Stimulated activated naive B cell treated with anti-CD40 and anti-IgM and Interleukin-4, amounts not matched to agents 10 μg/mL and 1 μg/mL and 100 μg/mL, for 72 hours (primary cell): ENCODE measurements at places on chromosomes 12 and 14.

DNA sequence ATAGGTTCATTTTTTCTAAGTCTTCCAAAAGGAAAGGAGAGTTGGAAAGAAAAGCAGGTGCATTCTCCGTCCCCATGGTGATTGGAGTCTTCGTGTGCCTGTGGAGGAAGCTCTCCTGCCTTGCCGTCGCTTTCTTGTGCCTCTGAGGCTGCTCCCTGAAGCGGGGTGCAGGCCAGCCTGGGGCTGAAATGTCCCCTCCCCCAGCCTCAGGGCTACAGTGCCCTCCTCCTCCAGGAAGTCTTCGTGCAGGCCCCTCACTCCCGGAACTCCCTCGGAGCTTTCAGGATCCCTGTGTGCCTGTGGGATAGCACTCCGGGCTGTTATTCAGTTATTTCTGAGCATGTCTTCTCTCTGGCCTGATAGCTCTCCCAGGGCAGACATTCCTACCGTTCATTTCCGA lies 569.2 kb downstream of the VRK1 start:
- DNase-seq: no peak

DNA sequence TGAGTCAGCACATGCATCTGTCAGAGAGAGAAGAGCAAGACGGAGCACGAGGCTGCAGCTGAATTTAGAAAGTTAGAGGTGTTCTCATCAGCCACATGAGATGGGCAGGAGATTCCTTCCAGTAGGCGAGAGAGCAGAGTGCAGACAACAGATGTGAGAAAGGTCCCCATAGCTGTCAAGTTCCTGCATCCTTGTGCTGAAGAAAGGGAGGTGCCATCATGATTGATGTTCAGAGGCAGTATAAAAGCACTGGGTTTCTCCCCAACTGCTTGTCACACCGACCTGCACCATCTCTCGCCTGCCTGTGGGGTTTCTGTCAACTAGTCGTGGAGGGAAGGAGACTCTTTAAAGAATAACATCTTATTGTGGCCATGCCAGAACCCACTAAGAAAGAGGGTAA lies at the start of gene MYBPC1:
Gene MYBPC1, plus strand, starts transcription at position 272 of the 400 bp plus-strand sequence. Its CDS starts 100 bp downstream, at position 372.
- DNase-seq: no peak

- no peak for DNase-seq
These were observed 29.5 kb upstream of the HIGD1C start for GRCh38 chr12:50922820-50923219.

DNA sequence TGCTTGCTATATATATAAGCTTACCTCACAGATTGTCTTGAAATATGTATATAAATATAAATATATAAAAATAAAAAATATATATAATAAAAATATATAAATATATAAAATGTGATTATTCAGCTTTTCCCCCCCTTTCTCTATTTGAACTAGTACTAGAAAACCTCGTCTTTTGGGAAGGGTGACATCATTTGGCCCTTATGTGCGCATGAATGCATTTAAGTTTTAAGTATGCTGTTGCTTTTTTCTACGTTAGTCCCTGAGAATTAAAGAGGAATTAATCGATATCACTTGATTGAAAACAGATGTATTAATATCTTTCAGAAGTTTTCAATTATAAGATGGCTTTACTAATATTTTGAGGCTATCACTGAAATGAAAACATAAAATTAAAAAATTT lies 69.9 kb downstream of the RAD51B start:
- DNase-seq: no peak

- DNase-seq: no peak
These were observed 404.4 kb upstream of the CCDC196 start for GRCh38 chr14:66081594-66082376.

DNA sequence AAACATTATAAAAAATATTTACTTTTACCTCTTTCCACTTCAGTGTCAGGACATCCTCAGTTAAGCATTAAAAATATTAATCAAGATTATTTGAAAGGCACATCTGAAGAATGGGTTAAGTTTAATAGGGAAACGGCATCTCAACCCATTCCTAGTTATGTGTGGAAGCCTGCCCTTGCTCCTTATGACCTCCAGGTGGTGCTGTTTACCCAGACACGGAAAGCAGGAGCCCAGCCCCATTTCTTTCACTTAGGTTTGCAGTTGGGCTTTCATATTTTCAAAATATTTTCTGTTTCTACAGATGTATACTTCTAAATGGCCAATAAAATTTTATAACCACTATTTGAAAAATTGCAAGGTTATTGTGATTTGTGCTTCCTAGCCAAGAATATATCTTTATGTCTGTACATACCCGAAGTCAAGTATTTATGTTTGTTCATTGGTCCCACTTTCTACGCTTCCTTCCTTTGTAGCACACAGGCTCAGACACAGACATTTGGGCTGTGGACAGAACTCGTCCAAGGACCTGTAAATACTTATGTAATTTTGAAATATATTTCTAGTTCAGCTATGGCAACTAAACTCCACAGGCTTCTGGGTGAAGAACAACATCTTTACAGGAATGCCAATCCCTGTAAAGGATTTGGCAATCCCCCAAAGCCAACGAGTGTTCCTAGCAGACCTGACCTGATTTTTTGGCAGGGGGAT lies 247.1 kb downstream of the AKAP6 start:
- peak; percentile 9 for DNase-seq

DNA sequence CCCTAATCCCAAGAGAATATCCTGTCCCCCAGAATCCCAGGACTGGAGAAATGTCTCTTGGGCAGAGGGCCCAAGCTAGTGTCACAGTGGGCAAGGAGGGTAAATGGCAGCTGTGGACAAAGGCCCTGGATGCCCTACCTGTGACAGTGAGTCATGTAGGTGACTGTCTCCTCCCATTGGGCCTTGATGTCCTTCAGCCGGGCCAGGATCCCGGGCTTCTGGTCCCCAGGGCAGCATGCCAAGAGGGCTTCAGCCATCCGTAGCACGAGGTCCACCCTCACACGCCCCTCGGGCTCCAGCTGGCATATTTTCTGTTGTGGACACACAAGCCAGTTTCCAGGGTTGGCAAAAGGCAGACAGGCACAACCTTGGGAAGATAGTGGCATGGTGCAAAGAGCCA lies 48.8 kb downstream of the SYNE3 start:
- DNase-seq: no peak

DNA sequence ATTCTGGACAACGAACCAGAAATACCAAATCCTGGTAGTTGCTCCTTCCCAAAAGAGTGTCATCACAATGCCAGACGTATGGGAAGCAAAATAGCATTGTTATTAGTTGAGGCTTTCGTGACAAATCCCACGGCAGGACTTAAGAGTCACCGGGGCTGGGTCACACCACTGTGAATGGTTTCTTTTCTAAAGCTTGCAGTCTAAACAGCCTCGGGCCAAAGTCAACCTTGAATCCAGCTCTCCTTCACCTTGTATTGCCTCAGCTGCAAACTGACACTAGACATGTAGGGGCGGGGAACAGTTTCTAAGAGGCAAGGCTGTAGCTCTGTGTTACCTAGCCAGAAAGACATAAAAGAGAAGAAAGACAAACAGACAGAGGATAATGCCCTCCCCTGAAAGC lies 734.8 kb downstream of the MED13L start:
- no peak for DNase-seq

GRCh38 chr12:63863658-63864453 lies 19.4 kb downstream of the SRGAP1 start:
- DNase-seq: no peak

DNA sequence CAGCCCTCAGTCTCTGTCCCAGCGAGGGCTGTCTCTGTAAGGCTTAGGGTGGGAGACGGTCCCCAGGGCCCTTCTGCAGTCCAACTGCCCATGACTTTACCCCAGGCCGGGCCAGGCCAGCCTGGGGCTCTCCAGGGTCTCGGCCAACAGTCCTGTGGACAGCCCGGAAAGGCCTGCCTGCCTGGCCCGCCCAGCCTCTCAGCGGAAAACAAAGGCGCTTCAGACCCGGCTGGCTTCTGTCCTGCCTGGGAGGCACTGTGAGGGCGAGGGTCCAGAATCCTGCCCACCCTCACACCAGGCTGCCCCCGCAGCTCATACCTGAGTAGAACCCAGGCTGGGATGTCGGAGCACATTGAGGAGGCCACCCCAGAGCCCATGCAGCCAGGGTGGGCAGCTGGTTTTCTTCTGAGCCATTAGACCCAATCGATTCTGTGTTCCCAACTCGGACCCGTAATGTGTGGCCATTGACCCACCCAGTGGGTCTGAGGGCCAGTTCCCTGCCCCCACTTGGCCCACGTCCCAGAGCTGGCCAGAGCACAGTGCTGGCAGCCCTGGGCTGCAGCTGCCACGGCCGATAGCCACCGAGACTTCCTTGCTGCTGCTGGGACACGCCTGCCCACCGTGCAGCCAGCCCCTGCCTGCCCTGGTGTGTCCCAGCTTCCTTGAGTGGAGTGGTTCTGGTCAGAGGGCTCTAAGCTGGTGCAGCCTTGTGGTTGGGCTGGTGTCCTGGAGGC lies 1.6 kb downstream of the CRIP2 start:
- no peak for DNase-seq

DNA sequence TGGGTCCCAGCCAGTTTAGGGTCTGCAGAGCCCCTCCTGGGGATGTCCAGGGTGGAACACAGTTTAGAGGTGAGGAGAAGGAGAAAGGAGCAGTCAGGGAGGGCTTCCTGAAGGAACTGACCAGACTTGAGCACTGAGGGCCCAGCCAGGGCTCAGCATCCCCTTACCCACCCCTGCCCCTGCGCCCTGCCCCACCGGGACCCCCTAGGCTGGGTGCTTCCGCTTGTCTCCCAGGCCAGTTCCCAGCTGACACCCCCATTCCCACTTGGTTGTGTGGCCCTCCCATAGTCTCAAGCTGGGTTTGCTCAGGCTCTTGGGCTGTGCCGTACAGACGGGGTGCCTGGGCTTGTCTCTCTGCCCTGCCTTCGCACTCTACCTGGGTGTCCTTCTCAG lies 26.3 kb upstream of the KIF26A start:
- DNase-seq: no peak

DNA sequence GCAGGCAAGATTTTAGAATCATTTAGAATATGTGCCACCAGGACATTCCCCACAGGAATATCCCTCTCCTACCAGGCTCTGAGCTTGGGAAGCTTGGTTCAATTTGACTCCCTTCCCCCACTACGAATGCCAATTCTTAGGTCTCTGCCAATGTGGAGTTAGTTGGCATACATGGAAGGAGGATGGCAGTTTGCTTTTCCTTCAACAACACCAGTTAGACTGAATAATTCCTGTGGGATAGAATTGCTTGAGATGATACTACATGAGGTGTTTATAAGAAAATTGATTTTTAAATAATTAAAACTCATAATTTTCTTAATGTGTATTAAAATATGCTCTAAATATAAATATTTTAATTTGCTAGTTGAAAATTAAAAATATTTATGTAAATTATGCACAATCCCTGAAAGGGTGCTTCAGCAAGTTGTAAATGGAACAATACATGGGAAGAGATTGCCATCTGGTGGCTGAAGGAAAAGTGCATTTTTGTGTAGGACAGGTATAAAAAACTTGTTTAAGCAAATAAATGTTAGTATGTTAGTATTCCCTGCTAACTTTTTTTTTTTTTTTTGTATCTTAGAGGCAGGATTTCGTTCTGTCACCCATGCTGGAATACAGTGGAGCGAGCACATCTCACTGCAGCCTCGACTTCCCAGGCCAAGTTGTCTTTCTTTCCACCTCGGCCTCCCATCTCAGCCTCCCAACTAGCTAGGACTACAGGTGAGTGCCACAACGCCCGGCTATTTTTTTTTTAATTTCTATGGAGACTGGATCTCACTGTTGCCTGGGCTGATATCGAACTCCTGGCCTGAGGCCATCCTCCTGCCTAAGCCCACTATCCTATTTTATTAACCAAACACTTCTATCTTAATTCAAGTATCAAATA lies 25.8 kb upstream of the STRAP start:
- peak; percentile 31 for DNase-seq

GRCh38 chr12:59873136-59873535 lies 277.3 kb downstream of the SLC16A7 start:
- DNase-seq: no peak

DNA sequence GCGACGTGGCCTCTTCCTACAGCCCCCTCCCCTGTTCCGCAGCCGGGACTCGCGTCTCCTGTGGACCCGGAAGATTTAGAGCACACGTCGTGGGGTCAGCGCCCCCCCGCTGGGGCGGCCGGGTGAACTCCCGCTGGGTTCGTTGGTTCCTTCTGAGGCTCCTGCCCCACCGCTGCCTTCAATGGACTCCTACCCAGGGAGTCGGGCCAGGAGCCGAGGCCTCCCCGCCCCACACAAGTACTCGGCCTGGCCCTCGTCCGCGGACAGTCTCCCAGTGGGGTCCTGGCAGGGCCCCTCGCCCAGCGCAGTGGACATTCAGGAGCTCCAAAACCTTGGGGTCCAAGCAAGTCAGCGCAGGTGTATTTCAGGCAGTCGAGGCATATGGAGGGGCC lies 1.2 kb downstream of the MMP17 start:
- no peak for DNase-seq

GRCh38 chr12:57548488-57548887 lies 1.4 kb upstream of the KIF5A start:
- DNase-seq: no peak

DNA sequence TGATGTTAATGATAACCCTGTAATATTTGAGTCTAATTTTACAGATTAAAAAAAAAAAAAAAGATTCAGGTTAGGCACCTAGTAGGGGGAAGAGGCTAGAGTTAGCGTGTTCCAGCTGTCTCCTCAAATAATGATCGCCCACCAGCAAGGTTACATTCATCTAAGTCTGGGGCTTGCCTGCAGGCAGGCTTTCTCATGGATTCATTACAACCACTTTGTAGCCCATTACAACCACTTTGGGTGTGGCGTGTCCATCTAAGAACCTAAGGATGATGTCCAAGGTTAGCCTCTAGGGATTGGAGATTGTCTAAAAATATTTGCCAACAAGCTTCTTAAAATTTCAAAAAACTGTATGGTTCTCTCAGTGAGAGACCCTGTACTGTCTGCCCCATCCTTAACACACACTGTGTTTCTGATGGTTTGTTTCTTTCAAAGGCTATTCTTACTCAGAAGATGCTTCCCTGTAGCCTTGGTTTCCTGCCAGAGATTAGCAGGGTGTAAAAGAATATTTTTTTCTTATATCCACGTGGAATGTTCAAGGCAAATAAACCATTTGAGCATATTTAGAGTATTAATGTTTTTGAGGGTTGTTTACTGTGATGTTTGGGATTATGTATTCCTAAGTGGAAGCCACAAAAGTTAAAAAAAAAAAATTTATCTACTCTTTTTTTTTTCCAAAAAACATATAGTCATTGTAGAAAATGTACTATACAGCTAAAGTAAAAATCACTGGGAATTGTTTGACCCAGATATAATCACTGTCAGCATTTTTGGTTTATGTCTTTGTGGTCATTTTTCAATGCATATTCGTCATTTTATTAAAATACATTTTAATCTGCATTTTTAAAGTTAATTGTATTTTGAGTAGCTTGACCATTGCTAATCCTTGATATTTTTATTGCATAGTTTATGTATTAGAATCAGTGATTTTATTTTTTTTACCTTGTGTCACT lies 1.7 kb downstream of the DYNC1H1 start:
- no peak for DNase-seq
